SW480 (cell line): ENCODE measurements at places on chromosomes 7 and 10.

DNA sequence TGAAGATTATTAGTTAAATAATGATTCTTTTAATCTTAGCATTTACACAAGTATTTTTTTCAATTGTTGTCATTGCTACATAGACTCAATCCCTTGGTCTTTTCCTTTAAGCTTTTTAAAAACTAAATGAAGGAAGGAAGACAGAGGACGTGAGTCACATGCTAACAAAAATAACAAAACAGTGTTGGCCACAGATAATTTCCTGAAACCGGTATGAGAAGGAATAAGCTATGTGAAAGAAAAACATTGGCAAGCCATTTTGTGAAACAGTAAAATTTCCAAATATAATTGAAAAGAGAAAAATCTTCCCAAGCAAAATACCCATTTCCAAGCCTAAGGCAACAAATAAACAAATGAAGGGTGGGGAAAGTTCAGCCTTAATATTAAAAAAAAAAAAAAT lies 223.0 kb downstream of the AHR start:
- DNase-seq = no peak

DNA sequence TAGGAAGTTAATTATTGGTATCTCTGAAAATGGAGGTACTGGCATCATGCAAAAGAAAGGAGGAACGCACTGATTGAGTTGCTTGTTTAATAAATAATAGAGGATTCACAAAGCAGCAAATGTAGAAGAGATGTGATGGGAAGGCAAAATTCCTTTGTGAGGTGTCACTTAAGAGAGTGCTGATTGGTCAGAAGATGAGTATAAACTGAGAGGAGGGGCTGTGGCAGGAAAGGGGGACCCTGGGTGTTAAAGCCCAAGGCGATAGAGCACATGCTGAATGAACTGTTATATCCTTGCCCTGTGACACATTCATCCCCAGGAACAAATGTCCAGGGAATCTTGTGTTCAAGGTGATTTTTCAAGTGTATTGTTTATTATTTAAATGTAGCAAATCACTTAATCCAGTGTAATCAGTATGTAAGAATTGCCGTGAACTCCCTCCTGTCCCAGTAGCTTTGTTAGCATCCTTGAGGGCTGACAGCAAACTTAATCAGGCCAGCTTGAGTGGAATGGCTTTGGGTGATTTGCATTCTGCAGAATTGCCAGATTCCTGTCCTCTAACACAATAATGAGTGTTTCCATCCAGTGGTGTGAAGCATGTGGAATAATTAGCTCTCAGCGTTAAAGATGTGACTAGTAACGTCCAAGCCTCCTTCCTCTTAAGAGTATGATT lies 111.9 kb downstream of the CHN2 start:
- DNase-seq = no peak

DNA sequence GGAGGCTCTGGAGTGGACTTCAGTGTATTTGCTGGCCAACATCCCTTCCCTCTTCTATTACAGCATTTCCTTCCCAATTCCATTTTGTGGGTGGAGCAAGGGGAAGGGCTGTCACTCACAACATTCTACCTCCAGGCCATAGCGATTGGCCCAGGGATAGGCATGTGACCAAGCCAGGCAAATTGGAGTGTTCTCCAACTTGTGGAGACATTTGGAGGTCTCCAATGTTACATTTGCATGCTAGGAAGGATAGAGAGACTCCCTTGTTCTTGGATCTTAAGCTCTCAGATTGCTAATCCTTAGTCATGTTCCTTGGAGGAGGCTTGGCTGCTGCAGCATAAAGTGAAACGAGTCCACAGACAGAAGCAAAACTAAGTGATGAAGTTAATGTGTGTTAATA lies 95.6 kb upstream of the KIF5B start:
- no peak for DNase-seq

DNA sequence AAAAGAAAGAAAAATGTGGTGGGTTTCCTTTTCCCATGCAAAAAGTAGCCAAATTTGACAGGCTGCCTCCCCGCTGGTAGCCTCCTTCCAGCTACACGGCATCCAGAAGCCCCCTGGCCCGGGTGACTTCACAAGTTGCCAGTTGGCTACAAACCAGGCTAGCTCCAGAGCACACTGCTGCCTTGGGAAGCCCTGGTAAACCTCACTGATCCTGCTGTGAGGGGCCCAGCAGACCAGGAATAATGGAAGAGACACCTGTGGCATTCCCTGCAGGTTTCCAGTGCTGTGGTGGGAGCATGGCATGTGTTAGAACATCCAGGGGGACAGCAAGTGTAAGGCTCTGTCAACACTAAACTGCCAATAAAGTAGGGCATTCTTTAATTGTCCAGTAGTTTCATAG lies 55.7 kb upstream of the TM9SF3 start:
- no peak for DNase-seq

- DNase-seq = peak; percentile 43
These were observed 1.4 kb upstream of the TRIM8 start for GRCh38 chr10:102642736-102643335.

- no peak for DNase-seq
These were observed 28.3 kb downstream of the WDR86 start for GRCh38 chr7:151381348-151382078.

DNA sequence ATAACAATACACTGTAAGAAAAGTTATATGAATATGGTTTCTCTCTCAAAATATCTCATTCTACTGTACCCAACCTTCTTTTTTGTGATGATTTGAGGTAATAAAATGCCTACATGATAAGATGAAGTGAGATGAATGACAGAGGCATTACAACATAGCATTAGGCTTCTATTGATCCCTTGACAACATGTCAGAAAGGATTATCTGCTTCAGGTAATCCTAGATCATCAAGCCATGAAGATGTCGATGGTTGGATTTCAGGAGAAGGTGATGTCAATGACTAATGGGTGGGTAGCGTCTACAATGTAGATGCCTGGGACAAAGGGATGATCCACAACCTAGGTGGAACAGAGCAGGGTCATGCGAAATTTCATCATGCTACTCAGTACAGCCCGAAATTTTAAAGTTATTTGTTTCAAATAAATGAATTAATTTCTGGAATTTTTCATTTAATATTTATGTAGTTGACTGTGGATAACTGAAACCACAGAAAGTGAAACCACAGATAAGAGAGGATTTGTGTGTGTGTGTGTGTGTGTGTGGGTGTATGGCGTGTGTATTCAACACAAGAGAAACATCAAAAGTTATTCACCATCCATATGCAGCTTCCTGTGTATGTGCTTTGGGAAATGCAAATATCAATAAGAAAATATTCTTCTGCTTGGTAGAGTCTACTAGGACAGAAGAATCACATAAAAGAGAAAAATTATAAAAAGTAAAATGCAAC lies 77.0 kb downstream of the MAGI2 start:
- no peak for DNase-seq

DNA sequence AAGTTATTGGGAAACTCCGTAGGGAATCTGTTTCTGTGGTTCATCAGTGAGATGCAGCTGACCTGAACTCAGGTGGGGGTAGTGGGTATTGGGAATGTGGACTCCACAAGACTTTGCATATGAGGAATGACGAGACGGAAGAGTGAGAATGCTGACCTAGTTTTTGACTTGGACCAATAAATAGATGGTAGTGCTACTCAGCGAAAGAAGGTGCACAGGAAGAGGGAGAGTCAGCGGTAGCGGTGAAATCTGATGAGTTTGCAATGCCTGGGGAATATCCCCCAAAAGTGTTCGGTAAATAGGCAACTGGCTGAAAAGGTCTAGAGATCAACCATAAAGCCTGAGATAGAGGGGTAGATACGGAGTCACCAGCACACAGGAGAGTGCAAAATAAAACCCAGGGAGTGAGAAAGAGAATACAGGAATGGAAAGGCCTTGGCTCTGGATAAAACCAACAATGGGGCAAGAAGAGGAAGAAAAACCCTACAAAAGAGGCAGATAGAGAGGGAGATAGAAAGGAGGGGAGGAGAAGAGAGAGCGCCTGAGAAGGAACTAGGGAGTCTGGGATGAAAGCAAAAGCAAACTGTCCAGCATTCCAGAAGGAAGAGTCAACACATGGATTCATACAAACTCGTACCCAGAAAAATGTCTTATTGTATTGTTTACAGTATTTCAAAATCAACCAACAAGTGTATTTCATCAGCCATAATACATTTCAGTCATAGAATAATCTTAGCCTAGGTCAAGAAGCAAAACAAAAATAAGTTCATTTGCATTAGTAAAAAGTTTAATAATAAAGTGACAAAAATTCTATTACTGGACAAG lies 5.4 kb downstream of the ARHGAP21 start:
- peak; percentile 14 for DNase-seq

DNA sequence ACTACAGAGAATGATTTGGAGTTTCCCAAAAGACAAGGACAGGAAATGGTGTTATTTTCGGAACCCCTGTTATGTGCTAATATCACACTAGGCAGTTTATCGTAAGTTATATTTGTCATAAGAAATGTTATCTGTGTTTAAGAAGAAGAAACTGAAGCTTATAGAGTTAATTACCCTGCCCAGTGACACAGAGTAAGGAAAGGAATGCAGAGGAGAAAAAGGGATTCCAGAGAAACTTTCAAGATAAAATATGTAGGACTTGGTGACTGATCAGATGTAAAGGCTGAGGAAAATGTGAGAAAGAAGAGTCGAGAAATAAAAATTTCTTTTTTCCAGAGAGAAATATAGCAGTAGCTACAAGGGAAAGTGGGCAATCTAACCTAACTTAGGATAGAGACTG lies 63.5 kb upstream of the ZNF746 start:
- no peak for DNase-seq

DNA sequence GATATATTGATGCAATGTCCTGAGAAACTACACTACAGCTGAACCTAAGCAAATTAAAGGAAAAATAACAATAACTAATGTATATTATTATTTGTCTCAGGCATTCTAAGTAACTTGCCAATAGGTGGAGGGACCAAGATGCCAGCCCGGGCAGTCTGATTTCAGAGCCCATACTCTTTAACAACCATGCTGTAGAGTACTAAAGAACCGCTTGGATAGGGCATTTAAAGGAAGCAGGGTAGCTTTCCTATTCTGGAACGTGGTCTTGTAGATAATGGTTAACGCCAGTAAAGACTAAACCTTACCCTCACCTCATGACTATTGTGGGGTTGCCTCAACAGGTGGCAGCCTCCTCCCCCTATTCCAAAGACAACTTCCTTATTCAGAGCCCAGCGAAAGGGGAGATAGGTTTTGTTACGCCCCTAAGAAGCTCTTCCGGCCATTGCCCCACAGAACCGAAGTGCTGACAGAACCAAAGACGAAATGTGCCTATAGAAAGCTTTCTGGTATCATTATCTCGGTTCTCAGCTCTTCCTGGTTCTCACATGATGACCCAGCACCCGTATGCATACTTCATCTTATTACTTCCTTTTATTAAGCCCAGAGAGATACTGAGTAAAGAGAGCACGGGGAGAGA lies 707 bp upstream of the C1GALT1 start:
- peak; percentile 89 for DNase-seq

DNA sequence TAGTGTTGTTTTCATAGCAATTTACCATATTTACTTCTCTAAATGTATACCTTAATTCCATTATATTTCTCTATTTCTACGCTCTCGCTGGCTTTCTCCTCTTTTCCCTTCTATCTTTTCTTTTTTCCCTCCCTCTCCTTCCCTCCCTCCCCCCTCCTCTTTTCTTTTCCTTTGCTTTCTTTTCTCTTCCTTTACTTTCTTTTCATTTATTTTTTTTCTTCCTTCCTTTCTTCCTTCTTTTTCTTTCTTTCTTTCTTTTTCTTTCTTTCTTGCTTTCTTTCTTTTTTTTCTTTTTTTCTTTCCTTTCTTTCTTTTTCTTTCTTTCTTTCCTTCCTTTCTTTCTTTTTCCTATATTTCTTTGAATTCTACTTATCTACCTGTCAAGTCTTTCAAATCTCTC lies 533.0 kb upstream of the POT1 start:
- no peak for DNase-seq

DNA sequence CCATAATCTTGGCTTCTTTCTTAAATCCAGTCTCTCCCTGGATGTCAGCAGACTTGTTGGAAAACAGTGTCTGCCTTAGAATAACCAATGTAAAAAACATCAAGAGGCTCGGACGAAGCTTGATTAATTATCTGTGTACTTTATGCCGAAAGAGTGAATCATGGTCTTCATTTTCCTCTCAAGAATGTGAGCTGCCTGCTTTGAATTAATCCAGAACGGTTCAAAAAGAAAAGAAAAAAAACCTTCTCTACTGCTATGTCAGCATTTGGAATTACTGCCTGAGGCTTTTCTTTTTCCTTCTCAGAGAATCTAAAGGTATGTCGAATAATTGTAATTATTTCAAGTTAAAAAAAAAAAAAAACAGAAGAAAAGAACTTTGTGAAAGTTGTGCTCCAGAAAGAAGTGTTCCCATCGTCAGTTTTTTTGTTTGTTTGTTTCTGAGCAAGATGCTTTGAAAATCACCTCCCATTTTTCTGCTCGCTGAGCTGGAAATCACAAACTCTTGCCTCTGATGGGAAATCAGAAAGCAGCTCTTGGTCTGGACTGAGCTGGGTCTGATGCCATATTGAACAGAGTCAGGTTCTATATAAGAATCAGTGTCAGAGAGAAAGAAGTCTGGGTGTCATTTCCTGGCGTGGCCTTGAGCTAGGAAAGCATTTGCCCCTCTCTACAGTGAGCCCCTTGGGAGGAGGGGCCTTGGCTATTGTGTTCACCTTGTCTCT lies 20.2 kb downstream of the PLPP4 start:
- DNase-seq = no peak

DNA sequence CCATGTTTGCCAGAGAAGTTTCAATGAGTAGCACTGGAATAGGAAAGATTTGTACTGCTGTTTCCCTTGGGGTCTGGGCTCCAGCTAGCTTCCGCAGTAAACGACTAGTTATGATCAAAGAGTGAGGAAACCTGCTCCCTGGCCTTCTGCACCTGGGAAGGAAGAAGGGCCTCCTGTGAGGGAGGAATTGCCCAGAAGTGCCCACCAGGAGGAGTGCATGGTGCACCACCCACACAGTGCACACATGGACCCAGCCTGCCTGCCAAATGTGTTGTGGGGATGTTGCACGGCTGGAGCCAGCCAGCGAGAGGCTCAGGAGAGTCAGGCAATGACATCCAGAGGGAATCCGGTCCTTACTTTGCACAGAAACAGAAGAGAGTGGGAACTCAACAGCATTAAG lies 27.0 kb upstream of the FAM107B start:
- no peak for DNase-seq
